ENCODE measurements at places on chromosomes 6 and 20.

- DNase-seq, result no peak
Measured at GRCh38 chr20:44133424-44133823, 53.6 kb downstream of the JPH2 start.

DNA sequence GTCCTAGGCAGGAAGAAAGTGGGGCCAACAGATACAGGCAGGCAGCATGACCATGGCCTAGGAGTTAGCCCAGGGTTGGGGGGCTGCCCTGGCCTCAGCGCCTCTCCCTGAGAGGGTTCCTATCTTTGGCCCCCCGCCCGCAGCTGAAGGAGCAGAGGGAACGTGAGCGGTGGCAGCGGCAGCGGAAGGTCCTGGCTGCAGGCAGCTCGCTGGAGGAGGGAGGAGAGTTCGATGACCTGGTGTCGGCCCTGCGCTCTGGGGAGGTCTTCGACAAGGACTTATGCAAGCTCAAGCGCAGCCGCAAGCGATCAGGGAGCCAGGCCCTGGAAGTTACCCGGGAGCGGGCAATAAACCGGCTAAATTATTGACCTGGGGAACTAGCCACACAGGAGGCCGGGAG lies 32.6 kb downstream of the MOCS1 start:
- no peak for DNase-seq

- no peak for DNase-seq
Measured at GRCh38 chr6:119138906-119139541, 60.6 kb upstream of the FAM184A start.

DNA sequence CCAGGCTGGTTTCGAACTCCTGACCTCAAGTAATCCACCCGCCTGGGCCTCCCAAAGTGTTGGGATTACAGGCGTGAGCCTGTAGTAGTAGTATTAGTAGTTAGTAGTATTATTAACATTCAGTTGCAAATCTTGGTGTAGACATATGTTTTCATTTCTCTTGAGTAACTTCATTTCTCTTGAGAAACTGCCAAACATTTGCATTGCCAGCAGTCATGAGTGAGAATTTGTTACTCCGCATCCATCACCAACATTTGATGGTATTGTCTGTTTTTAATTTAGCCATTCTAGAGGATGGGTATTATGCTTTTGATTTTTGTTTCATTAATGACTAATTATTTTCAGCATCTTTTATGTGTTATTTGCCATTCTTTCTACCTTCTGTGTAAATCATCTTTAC lies 1.5 kb upstream of the ERVFRD-1 start:
- DNase-seq, result no peak

DNA sequence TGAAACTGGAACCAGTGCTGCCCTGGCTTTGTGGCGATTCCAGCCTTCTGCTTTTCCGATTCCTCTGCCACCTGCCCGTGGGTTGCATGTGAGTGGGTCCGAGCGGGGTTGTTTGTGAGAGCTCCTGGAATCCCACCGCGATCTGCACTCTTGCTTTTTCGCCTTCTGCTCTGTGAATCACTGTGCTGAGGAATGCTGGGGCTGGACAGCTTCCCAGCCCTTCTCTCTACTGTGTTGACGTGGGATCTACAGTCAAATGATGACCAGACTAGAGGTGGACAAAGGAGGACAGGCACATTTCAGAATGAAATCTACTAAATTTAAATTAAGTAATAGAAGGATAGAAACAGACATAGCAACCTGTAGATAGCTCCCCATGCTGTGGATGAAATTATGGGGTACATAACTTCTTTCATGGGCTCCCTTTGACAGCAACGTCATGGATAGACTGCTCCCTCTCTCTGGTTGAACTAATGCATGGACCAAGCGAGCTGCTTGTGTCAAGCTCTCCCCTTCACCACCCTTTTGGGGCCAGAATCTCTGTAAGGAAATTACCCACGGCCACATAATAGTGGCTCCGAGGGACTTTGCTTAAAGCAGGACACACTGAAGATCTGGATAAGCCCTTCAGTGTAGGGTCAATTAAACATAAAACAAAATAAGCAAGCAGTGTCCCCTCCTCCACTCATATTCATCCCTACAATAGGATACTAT lies 2.0 kb downstream of the FNDC1 start:
- DNase-seq, result no peak

DNA sequence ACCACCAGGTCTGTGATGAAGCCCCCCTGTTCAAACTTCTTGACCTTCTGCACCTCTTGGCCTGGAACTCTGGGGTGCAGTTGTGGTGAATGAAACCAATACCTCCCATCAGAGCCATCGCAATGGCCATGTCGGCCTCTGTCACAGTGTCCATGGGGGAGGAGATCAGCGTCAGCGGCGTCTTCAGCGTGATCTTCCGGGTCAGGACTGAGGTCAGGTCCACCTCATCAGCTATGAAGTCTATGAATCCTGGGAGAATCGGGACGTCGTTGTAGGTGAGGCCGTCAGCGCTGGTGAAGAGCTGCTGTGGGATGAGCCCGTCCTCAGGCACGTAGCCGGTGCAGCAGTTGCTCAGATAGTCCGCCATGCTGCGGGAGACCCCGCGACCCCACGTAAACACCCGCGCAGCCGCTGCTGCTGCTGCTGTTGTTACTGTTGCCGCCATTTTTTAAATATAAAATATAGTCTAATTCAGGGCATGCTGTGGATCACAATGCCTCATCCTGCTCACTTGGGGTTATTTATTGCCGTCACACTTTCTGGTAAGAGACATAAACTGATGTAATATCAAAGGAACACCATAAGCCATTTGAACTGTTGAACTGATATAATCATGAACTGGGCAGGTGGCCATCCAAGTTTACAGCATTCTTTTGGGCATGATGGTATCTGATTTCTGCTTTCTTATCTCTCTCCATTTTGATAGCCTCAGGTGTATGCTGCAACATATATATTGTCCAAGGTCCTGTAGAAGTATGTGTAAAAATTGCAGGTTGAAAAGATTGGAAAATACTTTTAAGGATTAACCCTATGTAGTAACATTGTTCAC lies 18.7 kb upstream of the RNF144B start:
- no peak for DNase-seq

- DNase-seq, result no peak
Measured at GRCh38 chr6:48511378-48511777, 400.4 kb upstream of the PTCHD4 start.

DNA sequence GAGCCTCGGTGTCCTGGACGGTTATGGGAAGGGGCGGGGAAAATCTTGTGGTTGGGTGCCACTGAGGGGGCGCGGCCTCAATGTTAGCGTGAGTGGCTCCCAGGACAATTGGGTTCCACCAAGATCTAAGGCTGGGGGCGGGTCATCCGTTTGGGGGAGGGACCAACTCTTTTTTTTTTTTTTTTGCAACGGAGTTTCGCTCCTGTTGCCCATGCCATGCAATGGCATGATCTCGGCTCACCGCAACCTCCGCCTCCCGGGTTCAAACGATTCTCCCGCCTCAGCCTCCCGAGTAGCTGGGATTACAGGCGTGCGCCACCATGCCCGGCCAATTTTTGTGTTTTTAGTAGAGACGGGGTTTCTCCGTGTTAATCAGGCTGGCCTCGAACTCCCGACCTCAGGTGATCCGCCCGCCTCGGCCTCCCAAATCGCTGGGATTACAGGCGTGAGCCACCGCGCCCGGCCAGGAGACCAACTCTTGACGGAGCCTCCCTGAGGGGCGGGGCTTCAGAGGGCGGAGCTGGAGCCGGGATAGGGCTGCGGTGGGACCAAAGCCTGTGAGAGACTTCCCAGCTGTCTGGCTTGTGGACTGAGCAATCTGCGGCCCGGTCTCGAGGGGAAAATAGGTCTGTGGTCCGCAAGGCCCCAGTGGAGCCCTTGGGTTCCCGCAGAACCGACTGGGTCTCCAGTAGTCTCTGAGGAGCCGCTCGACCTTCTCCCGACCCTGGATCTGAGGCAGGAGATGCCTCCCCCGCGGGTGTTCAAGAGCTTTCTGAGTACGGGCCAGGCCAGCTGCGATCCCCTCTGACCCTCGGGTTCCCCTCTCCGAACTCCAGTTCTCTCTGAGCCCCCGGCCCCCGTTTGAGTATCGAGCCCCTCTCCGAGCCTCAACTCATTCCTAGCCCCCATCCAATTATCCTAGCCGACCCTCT lies 1.1 kb downstream of the SPAG4 start:
- DNase-seq, result peak; percentile 68

DNA sequence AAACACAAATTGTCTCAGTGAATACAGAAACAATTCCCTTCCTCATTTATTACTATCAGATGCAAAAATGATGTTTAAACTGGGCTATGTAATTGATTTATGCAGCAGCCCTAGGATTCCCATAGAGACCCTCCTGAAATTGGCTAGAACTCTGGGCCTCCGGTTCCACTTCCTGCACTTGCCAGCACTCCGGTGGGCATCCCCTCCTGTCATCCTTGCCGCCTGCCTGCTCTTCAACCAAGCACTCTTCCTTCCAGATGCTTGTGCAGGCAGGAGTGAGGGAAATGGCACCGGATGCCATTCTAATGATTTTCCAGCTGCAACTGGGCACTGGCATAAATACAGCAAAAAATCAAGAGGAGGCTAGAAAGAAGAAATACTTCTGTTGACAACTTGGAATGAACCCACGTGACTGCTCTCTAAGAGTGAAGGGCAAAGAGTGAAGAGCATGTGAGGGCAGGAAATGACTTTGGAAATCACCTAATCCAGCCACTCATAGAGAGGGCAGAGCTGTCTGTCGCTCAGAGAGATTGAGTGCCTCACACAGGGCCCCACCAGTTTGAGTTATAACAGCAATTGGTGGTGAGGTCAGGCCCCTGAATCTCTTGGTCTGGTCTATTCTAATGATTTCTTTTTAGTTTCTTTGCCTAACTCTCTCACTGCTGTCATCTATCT lies 3.7 kb upstream of the NEDD9 start:
- DNase-seq, result no peak

GRCh38 chr6:151551223-151551857 lies 57.5 kb downstream of the CCDC170 start:
- no peak for DNase-seq

DNA sequence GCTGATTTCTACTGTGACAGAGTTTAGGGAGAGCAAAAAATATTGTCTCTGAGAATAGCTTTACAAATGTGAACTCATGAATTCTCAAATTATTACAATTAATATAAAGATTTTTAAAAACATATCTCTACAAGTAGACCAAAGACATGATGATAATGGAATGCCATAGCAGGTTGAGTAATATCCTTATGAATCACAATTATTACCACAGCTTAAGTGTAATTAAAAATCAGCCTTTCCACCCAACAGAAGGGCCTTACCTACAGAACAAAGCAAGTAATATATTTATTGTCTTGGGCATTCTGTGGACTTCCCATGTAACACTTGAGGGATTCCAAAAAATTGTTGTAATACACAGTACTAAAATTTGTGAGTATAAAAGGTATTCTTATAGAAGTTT lies 1099.6 kb upstream of the GJE1 start:
- no peak for DNase-seq

GRCh38 chr20:39048000-39048696 lies 86.0 kb downstream of the DHX35 start:
- peak; percentile 64 for DNase-seq

DNA sequence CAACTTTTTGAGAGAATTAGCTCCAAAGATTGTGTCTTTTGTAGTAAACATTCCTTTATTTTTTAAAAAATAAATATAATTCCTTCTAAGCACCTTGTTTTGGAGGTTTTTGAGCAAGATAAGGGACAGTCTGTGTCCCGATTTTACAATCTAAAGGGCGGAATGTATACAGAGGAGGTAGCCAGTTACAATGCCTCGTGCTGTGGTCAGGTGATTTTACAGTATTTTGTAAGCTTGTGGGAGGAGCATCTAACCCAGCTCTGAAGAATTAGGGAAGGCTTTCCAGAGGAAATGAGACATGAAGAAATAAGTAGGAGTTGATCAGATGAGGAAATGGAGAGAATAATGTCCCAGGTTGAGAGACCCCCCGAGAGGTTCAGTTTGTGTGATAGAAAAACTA lies 1.3 kb downstream of the HINT3 start:
- no peak for DNase-seq

- DNase-seq, result no peak
Measured at GRCh38 chr6:126261792-126262421, 78.0 kb upstream of the CENPW start.

GRCh38 chr20:24530131-24530680 lies 60.8 kb downstream of the SYNDIG1 start:
- DNase-seq, result no peak

DNA sequence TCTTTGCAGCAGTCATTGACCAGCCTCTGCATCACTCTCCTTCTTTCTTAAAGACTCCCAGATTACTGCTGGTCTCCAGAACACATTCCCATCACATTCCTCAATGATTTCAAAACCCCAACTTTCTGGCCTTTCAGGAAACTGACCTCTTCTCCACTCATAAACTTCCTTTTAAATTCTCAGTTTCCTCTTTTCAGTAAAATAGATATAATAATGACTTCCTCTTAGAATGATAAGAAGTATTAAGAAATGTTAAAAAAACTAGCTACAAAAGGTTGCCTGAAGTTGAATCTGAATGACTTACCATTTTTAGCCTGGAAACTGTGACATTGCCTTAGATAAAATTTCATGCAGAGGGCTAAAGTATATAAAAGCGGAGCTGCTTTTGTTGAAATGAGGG lies 239.3 kb downstream of the OGFRL1 start:
- no peak for DNase-seq

GRCh38 chr6:4378319-4378996 lies 243.1 kb upstream of the ECI2 start:
- DNase-seq, result no peak

DNA sequence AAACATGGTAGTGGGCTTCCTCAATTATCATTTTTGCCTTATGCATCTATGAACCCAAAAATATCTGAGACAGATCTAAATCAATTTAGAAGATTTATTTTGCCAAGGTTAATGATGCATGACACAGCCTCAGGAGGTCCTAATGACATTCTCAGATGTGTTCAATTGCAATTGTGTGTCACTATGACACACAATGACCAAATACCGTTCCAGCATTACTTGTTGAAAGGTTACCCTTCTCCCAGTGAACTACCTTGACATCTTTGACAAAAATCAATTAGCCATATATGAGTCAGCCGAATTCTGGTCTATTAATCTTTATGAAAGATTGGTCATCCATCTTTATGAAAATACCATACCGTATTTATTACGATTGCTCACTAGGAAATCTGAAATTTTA lies 592.5 kb upstream of the GJE1 start:
- no peak for DNase-seq

DNA sequence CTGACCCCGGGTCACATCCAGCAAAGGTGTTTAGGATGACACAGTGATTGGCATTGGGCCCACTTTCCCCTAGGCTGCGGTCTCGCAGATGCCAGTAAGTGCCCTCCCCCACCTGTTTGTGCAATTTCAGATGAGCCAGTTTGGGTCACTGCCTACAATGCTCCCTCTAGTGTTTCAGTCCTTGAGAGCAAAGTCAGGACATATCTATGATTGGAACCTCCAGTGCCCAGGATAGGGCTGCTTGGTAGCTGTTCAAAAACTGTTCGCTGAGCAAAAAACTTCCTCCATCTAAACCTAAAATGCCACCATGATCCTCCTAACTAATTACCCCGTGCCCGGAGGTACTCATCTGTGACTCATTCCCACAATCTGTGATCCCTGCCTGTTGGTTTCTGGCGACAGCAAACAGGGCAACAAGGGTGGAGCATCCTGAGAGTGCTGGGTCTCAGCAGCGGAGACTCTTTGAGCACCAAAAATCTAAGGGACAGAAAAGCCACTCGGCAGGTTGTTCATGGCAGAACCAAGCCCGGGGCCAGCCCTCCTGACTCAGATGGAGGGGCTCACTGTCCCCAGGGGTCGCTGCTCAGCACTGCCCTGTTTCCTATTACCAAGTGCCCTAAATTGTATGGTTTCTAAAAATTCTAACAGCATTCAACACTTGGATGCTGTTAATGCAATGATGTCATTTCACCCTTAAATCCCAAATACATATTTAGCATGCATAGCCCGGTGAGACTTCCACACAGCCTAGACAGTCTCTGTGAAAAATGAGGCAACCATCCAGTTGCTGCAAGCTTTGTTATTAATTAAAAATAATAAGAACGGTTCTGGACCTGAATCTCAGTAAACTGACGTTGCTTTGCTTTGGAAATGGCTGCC lies 5.0 kb downstream of the VSX1 start:
- no peak for DNase-seq

All from NT2/D1 (cell line).